Tibial artery (tissue), 4 donors: ENCODE measurements at places on chromosomes 6 and 20.

GRCh38 chr20:17704589-17705317, 5.0 kb downstream of the BANF2 start:
- no peak for DNase-seq

GRCh38 chr20:3084283-3084985, at the start of gene AVP:
Gene AVP, minus strand, starts transcription at chr20:3084724. Its CDS starts 50 bp downstream, at chr20:3084674.
- no peak for DNase-seq

- DNase-seq = no peak
These were observed 6.9 kb upstream of the PHACTR1 start for GRCh38 chr6:12709556-12710232.

DNA sequence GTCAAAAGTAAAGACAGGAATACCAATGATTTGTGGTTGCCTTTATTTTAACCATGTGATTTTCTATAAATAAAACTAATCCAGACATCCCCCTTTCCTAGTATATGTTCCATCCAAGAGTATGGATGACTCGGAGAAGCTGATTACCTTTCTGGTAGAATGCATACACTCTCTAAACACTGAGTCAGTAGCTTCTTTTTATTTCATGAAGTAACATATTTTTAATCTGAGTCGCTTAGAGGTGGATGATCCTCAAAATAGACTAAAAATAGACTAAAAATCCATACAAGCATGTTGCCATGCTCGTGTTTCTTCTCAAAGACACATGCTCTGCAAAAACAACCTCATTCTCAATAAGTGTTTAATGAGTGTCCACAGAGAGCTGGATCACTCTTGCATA, 263.7 kb downstream of the COL12A1 start:
- DNase-seq = no peak

- no peak for DNase-seq
These were observed 831 bp downstream of the PMEPA1 start for GRCh38 chr20:57708694-57709673.

- no peak for DNase-seq
These were observed 233.4 kb upstream of the FLRT3 start for GRCh38 chr20:14570811-14571210.

GRCh38 chr6:72418495-72418894, 203.4 kb upstream of the KCNQ5 start:
- no peak for DNase-seq

- DNase-seq = no peak
These were observed 159.1 kb downstream of the QKI start for GRCh38 chr6:163573503-163574179.

- no peak for DNase-seq
These were observed 52.7 kb downstream of the TOP1 start for GRCh38 chr20:41081276-41081814.

GRCh38 chr20:57844626-57845596, 135.1 kb upstream of the PMEPA1 start:
- no peak for DNase-seq

GRCh38 chr20:9253006-9253539, 184.2 kb downstream of the PLCB4 start:
- no peak for DNase-seq

DNA sequence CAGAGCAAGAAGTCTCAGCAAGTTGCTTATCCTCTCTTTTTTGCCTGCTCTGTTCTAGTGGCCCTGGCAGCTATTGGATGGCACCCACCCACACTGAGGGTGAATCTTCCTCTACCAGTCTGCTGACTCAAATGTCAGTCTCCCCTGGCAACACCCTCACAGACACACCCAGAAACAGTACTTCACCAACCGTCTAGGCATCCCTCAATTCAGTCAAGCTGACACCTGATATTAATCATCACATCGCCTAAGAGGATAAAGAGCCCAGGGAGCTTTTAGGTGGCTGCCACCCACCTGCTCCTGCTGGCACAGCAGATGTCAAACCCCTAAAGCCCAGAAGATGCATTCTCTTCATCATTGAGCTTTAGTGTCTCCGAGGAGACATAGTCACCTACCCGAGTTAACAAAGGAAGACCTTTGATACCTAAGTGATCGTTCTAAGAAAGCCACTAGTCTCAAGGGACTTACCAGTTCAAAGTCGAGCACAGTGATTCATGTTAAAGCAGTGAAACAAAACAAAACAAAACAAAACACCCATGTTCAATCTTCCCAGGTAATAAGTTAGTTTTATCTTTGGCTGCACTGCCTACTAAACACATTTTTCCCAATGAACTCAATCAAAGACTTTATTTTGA, 97.7 kb upstream of the KCNQ5 start:
- no peak for DNase-seq

DNA sequence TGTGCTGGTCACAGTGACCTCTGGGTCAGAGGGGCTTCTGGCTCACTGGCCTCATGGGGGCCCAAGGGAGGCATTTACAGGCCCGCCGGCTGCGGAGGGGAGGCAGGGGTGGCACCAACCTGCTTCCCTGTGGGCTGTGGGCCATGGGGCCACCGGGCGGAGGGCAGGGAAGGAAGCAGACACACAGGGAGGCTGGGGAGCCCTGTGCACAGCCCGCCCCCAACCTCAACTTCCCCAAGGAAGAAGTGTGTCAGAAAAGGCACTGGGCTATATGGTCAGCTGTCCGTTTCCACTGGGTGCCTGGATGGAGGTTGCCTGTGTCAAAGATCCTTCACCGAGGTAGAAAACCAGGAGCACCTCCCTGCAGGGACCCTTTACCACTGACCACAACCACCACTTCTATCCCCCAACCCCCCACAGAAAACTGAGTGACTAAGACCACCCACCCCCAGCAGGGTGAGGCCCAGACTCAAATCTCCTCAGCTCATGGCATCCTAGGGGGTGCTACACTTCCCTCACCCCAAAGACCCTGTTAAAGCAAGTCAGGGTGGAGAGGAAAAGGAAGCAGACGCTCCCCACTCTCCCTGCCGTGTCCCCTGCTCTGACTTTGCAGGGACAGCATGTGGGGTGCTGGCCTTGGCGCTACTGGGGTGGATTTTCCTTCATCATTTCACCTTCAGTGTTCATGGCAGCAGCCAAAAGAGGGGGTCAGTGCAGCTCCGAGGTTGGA, 5.6 kb downstream of the CST3 start:
- peak; percentile 62 for DNase-seq

DNA sequence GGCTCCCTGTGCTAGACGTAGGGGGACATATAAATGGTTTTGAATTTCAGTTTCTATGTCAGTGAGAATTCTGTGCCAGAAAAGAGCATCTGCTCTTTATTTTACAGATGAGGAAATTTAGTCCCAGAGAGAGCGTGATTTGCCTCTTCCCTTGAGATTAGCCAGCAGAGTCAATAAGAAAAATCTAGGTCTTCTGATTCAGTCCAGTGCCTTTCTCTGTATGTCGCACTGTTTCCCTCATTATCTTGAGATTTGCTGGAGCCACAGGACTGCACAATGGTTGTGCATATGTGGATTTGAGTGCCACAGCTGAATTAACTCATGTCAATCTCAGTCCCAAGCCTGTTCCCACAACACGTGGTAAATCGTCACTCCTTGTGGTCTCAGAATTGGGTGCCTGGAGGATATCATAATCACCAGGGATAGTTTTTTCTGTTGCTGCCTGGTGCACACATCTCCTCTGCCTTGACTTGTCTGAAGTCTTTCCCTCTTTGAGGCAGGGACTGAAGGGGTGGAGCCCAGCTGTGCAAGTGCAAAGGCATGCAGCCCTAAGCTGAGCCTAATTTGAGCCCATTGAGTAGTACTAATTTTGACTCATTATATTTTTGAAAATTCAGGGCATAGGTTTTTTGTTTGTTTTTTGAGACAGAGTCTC, 276.7 kb downstream of the SOX4 start:
- DNase-seq = no peak

DNA sequence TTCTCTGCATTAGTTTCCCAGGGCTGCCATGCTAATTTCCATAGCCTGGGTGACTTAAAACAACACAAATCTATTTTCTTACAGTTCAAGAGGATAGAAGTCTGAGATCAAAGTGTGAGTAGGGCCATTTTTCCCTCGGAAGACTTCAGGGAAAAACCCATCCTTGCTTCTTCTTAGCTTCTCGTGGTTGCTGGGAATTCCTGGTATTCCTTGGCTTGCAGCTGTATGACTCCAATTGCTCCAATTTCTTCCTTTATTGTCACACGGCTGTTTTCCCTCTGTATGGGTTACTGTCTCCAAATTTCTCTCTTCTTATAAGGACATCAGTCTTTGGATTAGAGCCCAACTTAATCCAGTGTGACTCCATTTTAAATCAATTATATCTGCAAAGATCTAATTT, 128.4 kb upstream of the JAG1 start:
- no peak for DNase-seq

GRCh38 chr6:5682530-5682929, 324.2 kb downstream of the NRN1 start:
- no peak for DNase-seq

DNA sequence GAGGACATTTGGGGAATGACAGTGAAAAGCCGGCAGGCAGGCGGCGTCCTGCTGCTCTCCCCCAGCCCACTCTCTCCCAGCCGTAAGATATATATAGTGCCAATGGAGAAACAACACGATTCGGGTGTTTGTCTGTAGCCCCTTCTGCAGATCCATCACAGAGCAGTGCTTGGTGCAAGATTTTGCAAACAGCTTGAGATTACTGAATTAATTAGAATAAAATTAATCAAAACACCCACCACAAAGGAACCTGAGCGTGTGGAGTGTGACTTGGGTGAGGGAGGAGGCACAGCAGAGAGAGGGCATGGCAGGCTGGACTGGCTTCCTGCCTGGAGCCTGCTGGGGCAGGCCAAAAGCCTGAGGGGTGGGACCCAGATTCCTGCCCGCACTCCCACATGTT, 28.8 kb upstream of the CCDC167 start:
- DNase-seq = no peak

DNA sequence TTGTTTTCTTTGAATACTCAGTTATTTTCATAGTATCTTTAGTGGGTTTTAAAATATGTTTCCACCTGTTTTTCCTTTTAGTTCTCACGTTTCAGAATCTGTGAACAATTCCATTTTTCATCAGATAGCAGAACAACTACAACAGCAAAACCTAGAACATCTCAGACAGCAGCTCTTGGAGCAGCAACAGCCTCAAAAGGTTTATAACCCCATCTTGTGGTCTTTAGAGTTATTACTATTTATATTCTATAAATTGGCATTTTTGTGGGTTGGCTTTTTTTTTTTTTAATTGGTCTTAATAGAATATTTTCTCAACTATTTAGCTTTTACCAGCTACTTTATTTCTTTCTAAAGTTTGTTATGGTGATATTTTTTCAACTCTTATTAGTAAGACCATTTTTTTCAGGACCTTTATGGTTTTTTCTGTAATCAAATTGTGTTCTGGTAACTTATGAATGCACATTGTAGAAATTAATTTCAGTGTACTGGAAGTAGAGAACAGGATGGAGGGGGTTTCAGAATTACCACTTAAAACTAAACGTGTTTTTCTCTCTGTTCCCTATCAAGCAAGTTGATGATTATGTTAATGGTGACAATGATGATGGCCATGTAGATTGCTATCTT, 72.2 kb downstream of the SCAF8 start:
- DNase-seq = no peak

- no peak for DNase-seq
These were observed 290.0 kb downstream of the PACRG start for GRCh38 chr6:163017801-163018200.

DNA sequence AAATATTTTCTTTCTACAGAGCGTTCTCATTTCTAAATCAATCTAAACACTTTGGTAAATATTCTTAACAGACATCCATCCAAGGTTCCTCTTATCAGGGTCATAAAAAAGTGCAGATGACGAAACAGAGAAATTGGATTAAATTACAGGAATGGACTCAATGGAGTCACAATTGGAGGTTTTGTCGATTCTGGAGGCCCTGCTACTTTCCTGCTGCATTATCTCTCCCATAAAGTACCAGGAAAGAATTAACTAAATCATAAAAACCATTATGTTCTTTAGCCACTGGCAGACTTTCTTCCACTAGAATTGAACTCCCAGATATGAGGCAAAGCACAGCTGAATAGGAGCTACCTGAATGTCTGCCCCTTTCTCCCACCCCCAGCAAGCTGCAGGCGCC, 610.6 kb downstream of the HDGFL1 start:
- no peak for DNase-seq

DNA sequence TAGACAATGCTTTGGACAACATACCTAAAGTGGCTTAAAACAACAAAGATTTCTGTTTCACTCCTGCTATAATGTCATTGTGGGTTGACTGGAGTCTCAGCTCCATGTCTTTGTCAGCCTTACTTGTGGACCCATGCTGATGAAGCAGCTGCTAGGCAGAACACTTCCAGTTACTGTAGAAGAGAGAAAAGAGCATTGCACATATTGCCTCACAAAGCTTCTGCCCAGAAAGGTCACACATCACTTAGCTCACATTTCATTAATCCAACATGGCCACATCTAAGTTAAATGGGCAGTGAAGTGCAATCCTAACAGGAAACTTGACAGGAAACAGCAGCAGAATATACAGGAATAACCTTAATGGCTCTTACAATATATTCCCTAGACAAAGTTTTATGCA, 480.5 kb upstream of the HTR1E start:
- DNase-seq = no peak

- DNase-seq = no peak
These were observed 29.4 kb downstream of the ZNF292 start for GRCh38 chr6:87184762-87185250.

DNA sequence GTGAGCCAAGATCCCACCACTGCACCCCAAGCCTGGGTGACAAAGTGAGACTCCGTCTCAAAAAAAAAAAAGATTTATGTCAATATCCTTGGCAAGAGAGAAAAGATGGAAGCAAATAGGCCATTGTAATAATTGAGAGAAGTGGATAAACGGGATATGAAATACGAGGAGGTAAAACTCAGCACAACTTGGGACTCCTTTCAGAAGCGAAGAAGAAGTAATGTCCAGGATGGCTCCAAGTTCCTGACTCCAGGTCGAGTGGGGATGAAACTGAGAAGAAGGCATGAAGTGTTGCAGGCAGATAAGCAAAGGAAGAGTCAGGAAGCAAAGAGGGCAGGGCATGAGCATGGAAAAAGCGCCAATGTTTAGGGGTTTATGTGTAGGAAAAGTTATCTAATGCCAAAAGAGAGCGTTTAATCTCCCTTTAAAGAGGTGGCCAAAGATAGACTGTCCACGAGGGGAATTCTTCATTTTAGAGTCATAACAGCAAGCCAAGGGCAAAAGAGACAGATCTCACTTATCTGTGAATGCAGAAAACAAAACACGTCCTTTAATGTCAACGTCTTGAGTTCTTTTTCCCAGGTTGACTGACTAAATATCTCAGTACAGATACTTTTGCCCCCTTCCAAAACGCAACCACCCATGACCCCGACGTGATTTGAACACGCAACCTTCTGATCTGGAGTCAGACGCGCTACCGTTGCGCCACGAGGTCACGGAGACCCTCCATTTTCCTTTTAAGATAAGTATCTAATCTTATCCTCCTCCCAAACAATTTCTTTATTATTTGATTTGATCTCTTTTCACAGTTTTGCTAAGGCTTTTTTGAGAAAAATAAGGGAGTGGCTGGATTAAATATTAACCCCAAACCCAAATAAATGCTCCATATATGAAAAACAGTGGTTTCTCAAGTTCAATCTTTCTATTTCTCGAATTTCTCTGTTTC, 46.3 kb upstream of the BTN3A2 start:
- DNase-seq = no peak

DNA sequence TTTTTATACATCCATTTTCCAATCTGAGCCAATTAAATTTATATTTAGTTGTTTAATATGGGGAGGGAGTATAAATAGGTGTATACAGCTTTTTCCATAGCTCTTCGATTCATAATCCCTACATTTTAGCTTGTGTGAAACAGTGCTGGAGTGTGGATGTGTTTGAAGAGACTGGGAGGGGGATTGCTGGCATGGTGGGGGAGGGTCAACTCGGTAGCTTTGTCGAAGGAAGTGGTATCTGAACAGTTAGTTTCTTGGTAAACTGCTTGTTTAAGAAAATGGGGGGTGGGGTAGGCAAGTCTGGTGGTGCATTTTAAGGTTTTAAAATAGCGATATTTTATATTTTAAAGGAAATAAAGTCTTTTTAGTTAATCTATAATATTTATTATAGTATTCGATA, 1.4 kb upstream of the LIN28B start:
- no peak for DNase-seq
